Kidney epithelial cell (primary cell): ENCODE measurements at places on chromosomes 2 and 18. TPM values are rescaled to one million over a fixed set of nuclear protein-coding genes. Genes with fewer than 3 reads are reported as not detected.

Gene CNDP1
- not detected in 2 replicates for total RNA-seq

Gene DLGAP1
- 1.9 and 2.6 TPM in 2 replicates for total RNA-seq

Gene CNRIP1
- total RNA-seq = 7.9 and 8.8 TPM in 2 replicates

Gene SPOPL
- total RNA-seq = 13.7 and 19.3 TPM in 2 replicates

Gene ACMSD
- total RNA-seq = not detected in 2 replicates

Gene STK11IP
- total RNA-seq = 22.2 and 33.8 TPM in 2 replicates

Gene MC5R
- total RNA-seq = not detected in 2 replicates

DNA sequence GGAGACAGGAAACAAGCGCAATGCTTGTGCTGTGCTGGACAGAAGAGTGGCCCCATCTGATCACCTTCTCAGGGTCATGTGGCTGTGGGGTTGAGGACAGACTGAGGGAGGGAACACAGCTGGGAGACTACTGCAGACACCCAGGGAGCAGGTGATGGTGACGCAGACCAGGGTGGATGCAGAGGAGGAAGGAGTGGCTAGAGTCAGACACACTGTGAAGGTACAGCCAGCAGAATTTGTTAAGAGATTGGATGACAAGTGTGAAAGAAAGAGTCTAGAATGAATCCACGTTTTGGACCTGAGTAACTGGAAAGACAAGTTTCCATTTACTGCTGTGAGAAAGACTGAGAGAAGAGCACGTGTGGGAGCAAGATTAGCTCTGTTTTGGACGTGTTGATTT, 15.9 kb upstream of the POMC start:
- DNase-seq = no peak

- no peak for DNase-seq
These were observed 31.1 kb upstream of the SPAG16 start for GRCh38 chr2:213253162-213253561.

DNA sequence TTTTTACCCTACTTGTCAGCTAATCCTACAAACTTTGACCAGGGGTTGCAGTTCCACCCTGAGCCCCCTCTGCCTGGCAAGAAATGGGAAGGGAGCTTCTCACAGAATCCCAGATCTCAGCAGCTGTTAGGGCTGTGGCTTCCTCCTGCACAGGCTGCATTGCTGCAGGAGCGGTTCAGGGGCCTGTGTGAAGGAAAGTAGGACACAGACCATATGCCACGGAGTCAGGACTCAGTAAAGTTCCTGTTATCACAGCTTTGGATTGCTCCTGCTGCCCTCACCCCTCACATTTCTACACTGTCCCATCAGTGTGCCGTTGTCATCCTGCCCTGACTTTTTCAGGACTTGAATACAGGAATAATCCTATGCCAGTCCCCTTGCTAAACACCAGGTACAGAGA, 62.8 kb upstream of the SP3 start:
- no peak for DNase-seq

GRCh38 chr2:206846981-206847834, 81.8 kb downstream of the FASTKD2 start:
- no peak for DNase-seq

DNA sequence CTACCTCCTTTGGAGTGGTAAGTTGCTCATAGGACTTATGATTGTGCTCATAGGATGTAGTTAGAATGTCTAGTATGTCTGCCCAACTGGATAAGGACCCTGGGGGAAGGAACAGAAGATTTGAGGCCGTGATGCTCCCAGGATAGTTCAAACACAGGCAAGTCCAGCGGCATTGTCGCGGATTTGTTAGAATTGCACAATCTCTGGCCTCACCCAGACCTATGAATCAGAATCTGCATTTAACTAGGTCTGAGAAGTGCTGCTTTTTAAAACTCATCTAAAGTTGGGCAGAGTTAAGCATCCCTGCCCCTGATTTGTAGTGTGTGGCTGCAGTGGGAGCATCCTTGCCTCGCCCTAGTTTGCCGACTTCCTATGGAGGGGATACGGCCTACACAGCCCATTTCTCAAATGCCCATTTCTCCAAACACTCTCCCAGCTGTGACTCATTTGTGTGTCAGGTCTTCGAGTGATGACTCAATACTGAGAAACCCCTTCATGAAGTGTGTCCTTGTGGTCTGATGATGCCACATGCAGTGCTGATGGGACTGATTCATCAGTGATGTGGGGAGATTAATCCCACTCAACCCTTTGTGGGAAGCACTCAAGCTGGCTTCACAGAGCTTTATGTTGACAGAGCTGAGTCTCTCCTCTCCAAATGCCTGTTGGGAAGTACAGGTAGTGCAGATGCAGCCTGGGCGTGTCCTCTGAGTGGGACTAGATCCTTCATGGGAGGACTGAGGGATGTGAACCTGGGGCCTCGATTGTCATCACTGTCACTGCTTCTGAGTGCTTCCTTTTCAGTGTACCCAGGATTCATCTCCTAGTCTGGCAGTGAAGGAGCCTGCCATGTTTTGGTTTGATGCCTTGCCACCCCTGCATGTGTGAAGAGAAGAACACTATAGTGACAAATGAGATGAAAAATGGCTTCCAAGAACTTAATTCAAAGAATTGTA, 18.7 kb downstream of the SMIM21 start:
- DNase-seq = peak; percentile 97

DNA sequence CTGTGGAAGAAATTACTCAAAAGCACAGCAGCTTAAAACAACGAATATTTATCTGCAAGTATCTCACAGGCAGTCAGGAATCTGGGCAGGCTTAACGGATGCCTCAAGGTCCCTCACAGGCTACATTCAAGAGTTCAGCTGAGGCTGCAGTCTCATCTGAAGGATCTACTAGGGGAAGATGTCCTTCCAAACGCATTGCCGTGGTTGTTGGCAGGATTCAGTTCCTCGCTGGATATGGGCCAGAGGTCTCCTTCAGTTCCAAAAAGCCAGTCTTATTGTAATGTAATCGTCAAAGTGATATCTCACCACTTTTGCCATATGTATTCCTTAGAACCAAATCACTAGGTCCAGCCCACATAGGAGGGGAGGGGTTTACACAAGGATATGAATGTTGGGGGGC, 98.2 kb upstream of the EPAS1 start:
- DNase-seq = no peak

DNA sequence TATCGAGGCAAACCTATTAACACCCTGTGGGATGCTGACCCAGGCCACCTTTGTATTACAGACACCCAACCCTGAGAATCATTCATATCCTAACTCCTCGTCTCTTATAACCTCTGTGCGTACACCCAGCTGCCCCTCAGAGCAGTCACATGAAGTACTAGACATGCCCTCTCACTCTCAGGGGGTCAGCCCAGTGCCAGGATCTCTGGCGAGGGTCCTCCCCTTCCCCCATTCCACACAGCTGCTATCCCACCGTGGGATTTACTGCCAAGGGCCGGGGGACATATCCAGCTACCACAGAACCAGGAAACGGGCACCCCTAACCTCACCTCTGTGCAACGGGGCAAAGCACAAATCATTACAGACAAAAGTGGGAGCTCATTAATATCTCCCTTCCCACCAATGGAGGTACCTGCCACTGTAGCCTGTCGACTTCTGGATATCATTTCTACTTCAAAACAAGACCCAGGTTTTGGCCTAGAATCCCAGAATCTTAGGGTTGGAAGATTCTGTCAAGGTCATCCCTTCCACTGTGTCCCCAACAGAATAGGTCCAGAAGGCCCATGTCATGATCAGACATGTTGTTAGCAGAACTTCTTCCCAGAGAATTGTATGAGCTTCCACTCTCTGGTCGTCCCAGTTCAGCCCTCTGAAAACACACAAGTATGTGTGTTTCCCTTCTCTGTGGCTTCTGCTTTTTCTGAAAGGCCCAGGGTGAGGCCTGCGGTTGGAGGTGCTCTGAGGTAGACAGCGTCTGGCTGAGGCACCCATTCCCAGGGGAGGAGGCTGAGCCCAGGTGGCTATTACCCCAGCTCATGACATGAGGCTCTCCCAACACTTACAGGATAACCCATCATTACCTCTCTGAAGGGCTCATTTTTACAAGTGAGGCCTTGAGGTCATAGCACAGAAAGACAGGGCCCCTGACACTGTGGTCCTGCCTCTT, 1.7 kb downstream of the TMBIM1 start:
- DNase-seq = no peak

GRCh38 chr2:150391779-150392178, 95.7 kb downstream of the RND3 start:
- no peak for DNase-seq

DNA sequence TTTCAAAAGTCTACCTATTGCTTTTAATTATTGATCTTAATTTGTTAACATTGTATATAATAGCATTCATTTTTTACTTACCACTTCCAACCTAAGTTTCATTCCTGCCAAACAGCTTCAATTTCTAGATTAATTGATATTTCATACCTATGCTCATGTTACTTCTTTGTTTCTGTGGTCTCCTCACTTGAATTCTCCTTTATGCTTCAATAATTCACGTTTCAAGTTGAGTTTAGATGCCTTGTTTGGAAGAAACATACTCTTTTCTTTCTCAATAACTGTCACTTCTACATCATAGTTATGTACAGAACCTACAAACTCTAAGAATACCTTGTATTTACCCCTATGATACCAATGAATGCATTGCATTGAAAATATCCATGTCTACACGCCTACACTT, 862.2 kb upstream of the LRATD1 start:
- no peak for DNase-seq

- DNase-seq = no peak
These were observed 83.0 kb upstream of the TAF1B start for GRCh38 chr2:9760069-9760901.

DNA sequence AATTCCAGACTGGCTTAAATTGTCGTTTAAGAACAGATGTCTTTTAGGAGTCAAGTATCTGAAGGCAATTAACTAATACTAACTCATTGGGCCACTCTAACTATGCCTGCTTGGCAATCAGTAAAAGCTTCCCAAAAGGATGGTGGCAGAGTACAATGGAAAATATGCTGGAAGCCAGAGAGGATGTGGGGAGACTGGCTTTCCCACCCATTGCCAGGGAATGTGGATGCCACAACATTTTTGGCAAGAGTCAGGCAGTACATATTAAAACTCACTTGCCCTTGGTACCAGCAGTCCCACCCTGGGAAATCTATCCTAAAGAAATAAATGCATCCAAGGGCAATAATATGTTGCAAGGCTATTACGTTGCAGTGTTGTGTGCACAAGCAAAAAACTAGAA, 74.0 kb upstream of the FZD7 start:
- no peak for DNase-seq

DNA sequence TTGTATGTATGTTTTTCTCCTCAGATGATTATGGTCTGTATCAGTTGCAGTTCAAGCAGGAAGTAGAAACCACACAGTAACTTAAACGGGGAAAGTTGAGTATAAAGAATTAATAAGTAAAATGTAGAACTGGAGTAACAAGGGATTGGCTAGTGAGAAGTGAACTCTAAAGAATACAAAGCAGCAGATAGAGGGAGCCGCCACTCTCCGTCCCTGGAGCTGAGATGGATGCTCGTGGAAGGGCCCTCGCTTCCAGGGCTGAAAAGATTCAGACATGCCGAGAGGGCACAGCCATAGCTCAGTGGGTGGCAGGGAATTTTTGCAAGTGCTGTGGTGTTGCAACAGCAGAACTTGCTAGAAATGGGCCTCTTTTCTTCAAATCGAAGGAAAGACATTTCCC, 155.8 kb downstream of the COL6A3 start:
- DNase-seq = no peak

DNA sequence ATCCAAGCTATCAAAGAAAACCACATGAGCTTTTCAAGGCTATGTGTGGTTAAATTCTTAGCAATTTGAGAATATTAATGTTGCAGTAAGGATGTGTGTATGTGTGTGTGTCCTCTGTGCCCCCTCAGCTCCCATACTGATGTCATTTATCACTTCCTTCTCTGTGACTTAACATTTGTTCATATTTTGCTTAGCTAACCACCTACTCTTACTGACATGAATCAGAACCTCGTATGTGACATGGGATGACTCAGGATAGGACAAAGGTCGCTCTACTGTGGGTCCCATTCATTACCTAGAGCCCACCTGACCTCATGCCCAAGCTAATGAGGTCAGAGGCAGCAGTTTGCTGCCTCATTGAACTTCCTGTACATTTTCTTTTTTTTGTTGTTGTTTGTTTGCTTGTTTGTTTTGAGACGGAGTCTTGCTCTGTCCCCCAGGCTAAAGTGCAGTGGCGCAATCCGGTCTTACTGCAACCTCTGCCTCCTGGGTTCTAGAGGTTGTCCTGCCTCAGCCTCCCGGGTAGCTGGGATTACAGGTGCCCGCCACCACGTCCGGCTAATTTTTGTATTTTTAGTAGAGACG, 36.3 kb downstream of the MOGAT1 start:
- peak; percentile 12 for DNase-seq

DNA sequence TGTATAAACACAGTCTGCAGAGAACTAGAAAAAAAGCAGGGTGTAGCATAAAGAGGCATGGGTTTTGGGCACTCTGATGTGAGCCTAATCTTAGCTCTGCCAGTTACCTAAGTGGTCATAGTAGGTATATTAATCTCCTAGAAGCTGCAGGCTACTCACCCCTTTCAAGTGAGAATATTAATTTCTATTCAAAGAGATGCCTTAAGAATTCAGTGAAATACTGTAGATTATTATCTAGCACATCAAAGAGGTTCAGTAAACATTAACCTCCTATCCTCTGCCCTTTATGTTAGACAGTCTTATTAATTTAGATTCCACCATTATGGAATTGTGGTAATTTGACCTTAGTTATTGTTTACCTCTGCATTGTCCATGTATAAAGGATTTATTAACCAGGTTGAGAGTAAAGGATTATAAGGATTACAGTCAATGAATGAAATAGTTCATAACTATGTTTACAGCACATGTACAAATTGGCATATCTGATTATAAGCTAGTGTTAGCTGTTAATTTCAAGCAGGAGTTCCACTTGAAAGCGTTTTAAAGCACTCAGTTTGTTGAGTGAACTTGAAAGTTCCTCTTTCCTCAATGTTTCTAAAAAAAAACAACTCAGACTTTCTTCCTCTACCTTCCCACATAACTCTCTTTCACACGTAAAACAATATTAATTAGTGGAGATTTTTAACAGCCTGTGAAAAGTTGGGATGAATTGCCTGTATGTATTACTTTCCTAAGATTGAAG, 150.6 kb upstream of the EPC2 start:
- DNase-seq = no peak
